Esophagus mucosa (tissue), 1 donor: ENCODE measurements at places on chromosomes 1 and 21. TPM values are rescaled to one million over a fixed set of nuclear protein-coding genes. Genes with fewer than 3 reads are reported as not detected.

- no peak for ATAC-seq
These were observed 78.0 kb upstream of the RNPC3 start for GRCh38 chr1:103447471-103447870.

The SSU72 gene
- total RNA-seq, result 106 TPM

The NTMT2 gene
- total RNA-seq, result not detected

The LYSMD1 gene
- total RNA-seq, result 5.0 TPM

The HEYL gene
- 0.44 TPM for total RNA-seq

DNA sequence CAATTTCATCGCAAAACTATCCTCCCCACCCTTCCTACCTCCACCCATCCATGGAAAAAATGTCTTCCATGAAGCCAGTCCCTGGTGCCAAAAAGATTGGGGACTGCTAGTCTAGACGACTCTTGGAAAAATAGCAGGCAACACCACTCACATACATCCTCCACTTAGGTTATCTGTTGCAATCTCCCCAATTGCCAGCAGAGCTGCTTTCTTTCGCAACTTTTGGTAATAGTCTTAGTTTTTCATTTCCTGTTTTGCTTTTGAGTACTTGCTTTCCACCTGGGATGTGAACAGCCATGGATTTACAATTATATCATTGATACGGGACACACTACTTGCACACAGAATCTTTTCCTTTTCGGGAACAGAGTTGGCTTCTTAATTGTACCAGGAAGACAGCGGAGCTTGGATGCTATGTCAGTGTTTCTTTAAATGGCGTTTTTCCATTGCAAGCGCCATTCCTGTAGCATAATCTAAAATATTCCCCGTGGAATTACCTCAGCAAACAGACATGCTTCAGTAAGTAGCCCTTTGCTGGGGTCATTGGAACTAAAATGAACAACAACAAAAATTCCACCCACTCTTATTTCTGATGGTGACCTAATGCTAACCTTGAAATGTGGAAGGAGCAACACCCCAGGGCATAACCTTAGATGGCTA lies 183.3 kb upstream of the ADGRL2 start:
- no peak for ATAC-seq

DNA sequence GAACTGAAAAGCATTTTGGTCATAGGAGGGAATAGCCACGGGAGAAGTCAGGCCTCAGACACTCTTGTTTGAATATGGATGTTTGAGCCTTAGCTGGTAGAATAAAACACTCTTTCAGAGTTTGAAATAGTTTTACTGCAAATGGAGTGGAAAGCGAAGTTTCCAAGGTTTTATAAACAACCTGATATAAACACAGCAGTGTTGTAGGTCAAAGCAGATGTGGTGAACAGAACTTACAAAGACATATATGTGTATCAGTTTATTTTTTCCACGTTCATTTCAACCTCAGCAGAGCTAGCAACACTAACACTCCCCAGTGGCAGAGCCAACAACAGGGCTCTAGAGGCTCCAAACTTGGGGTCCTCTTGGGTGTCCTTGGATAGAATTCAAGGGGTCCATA lies 89.9 kb downstream of the WLS start:
- no peak for ATAC-seq

The CA6 gene
- total RNA-seq, result not detected

GRCh38 chr21:45534636-45535331 lies 7.5 kb downstream of the SLC19A1 start:
- no peak for ATAC-seq

The FAM177B gene
- 0.64 TPM for total RNA-seq

- ATAC-seq, result no peak
These were observed 85.1 kb downstream of the ZNF644 start for GRCh38 chr1:90936731-90937130.

- no peak for ATAC-seq
These were observed 15.9 kb upstream of the EPB41 start for GRCh38 chr1:28898405-28898881.

The GPX7 gene
- 1.6 TPM for total RNA-seq

The ARMH1 gene
- not detected for total RNA-seq

The KRTAP6-2 gene
- total RNA-seq, result not detected

DNA sequence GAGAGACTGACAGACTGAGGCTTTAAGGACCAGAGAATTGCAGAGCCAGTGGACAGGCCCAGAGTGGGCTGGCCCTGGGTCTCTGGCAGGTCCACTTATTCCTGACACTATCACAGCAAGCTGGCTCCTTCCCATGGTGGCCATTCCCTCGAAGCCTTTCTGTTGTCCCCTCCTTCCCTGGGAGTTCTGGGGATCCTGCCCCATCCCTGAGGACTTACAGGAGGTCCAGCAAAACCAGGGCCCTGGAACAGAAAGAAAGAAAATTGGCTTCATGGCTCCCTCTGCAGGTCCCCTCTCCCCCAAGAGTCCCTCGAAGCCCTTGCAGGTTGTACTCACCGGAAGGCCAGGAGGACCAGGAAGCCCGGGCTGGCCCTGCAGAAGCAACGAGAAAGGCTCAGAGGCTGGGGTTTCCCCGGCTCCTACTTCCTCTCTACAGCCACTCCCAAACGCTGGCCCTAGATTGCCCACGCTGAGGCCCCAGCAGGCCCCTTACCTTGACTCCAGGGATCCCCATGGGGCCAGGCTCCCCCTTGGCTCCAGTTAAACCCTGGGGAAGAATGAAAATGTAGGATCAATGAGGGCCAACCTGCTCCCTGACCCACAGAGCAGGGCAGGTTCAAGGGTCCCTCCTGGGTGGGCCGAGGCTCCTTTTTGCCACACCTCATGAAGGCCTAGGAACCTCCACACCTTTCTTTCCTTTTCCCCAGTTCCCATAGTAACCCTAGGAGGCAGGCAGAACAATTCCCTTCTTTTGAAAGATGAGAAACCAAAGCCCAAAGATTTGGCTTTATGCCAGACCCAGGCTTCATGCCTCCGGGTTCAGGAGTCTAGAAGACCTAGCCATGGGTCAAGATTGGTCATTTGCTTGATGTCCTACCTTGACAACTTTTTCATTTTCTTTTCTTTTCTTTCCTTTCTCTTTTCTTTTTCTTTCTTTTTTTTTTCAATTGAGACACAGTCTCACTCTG lies 4.6 kb downstream of the COL9A2 start:
- ATAC-seq, result no peak

DNA sequence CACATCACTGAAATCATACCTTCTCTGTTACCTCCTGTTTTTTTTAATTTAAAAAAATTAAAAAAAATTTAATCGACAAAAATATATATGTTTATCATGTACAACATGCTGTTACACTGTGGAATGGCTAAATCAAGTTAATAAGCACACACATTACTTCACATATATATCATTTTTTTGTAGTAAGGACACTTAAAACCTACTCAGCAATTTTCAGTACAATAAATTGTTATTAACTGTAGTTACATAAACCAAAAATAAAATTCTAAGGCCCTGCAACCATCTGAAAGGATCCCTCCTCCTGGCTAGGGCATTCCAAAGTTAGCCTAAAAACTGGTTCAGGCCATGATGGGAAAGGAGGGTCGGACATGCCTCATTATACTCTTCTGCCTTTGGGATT lies 23.6 kb upstream of the COQ8A start:
- no peak for ATAC-seq

- peak; percentile 99 for ATAC-seq
These were observed 167.0 kb downstream of the NR5A2 start for GRCh38 chr1:200194477-200194876.

- ATAC-seq, result no peak
These were observed 992 bp upstream of the USP48 start for GRCh38 chr1:21783679-21784603.

The PGLYRP4 gene
- 14.5 TPM for total RNA-seq

The OR2M3 gene
- not detected for total RNA-seq

- ATAC-seq, result no peak
These were observed 21.6 kb upstream of the TRIM17 start for GRCh38 chr1:228438266-228438665.

DNA sequence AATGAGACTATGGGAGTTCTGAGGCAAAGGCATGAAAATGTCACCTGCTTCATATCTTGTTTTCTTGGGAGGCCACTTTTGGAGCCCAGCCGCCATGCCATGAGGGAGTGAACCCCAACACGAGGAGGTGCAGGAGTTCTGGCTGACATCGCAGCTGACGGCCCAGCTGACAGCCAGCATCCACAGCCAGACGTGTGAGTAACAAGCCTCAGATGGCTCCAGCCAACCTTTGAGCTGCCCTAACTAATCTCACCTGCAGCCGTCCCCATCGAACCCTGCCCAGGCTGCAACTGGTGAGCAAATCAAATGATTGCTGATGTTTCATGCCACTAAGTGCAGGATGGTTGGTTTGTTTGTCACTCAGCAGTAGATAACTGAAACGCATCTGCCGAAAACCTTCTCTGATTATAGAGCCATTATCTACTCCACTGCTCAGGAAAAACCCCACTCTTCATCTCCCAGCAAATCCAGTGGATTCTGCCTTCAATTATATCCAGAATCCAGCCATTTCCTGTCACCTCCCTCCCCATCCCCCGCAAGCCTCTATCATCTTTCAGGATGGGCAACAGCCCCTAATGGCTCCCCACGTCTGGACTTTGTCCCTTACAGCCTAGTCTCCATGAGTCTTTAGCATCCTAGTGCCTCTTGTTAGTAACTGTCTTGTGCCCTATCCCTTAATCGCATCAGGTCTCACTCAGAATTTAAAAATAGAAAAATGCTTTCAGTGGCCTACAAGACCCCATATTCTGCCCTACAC lies 18.5 kb upstream of the RAB4A start:
- ATAC-seq, result no peak

The KRTAP19-3 gene
- total RNA-seq, result not detected

GRCh38 chr1:186503190-186503589 lies 42.3 kb upstream of the PDC start:
- no peak for ATAC-seq

The DNAH14 gene
- total RNA-seq, result 5.9 TPM

The GUCA2A gene
- total RNA-seq, result not detected

DNA sequence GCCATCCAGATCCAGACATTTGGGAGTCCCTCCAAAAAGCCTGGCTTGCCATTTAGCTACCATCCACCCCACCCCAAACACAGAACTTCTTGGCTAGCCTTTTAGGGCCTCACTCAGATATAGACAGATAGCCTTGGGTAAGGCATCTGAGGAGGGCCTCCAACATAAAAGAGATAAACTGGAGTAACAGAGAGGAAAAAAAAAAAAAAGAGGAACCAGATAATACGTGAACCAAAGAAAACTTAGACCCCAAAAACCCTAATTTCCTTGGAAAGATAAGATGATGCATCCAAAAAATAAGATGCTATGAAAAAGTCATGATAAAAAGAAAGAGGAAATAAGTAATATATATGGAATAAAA lies 19.8 kb upstream of the LSS start:
- ATAC-seq, result no peak

The ADGRL4 gene
- total RNA-seq, result 3.5 TPM

DNA sequence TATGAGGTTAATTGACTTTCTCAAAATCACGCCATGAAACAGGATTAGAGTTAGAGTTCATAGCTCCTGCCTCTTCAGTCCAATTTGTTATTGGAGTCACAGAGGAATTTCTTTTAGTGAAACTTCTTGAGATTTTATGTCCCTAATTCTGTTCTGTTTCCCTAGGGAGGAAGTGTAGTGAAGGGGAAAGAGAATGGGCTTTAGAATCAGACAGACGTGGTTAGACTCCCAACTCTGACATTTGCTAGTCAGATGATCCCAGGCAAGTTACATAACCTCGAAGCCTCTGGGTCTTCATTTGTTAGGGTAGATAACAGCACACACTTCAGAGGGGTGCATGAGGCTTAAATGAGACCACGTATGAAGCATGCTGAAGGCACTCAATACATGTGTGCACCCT lies 83.9 kb downstream of the ASTN1 start:
- no peak for ATAC-seq

DNA sequence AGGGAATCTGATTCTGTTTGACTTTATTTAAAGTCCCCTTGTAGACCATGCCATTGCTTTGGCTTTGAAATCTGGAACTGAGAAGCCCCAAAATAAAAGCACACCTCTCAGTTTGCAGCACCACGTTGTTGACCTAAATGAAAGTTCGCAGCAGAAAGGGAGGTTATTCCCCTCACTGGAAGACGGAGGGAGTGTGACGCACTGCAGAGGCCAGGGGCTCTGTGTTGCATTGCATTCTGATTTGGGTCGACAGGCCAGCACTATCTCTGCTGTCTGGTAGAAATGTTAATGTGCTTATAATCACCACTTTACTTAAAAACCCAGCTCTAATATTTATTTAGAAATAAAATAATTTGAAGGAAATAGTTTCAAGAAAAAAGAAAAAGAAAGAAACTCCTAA lies 675.2 kb upstream of the NR5A2 start:
- no peak for ATAC-seq

DNA sequence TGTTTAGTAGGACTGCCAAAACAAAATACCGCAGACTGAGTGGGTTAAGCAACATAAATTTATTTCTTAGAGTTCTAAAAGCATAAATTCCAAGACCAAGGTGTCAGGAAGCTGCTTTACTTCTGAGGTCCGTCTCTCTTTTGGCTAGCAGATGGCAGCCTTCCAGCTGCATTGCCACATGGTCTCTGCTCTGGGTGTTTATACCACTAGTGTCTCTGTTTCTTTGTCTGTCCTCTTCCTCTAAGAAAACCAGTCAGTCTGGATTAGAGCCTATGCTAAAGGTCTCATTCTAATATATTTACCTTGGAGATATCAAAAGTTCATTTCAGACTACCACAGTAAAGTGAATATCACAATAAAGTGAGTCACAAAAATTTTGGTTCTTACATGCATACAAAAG lies 519.8 kb downstream of the COL11A1 start:
- ATAC-seq, result no peak

DNA sequence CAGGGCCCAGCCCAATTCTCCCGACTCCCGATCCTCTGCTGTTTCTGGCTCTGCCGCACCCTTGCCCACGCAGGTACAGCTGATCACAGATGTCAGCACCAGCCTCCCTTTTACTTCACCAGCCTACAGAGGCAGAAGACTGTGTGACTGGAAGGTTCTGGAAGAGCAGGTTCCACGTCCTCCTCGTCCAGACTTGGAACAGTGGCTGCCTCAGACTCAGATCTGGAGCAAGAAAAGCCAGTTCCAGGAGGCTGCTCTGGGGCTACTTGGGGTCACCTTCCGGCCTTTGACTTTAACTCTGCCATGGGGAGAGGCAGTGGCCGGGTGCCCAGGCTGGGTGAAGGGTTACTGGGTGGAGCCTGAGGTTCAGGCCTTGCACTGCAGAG lies 16.1 kb upstream of the KLHDC7A start:
- peak; percentile 96 for ATAC-seq

The GIPC2 gene
- 1.8 TPM for total RNA-seq
